Left ventricle myocardium superior (tissue), 1 donor: ENCODE measurements at places on chromosomes 4 and X. TPM values are rescaled to one million over a fixed set of nuclear protein-coding genes. Genes with fewer than 3 reads are reported as not detected.
A peak's percentile ranks its signal among the peaks of the same experiment; 100 is the strongest.

- no peak for DNase-seq
Measured at GRCh38 chr4:184821242-184821641, 4.5 kb downstream of the ACSL1 start.

RPS6KA3 gene
- 35.6 TPM for total RNA-seq

GRCh38 chr4:56611501-56611900, 69.6 kb downstream of the HOPX start:
- DNase-seq = no peak

- no peak for DNase-seq
Measured at GRCh38 chrX:21972721-21973120, 32.2 kb downstream of the SMS start.

DNA sequence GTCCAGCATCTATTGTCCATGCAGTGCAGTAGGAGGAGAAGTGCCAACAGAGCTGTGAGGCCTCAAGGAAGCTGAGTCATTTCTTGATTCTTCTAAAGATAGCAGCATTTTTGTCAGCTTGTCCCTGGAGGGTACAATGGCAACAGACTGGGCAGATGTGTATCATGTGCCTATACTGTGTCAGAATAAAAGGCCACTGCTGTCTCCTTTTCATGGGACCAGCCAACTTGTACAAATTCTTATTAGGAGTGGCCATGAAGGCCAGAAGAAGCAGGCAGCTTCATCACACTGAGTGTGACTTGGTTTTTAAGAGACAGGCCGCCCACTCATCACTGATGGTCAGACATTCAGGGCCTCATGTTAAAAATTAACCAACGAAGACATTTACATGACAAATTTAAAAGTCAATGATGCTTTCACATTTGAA, 185.0 kb upstream of the FAM241A start:
- DNase-seq = no peak

- no peak for DNase-seq
Measured at GRCh38 chr4:123017078-123017477, 94.7 kb upstream of the NUDT6 start.

DNA sequence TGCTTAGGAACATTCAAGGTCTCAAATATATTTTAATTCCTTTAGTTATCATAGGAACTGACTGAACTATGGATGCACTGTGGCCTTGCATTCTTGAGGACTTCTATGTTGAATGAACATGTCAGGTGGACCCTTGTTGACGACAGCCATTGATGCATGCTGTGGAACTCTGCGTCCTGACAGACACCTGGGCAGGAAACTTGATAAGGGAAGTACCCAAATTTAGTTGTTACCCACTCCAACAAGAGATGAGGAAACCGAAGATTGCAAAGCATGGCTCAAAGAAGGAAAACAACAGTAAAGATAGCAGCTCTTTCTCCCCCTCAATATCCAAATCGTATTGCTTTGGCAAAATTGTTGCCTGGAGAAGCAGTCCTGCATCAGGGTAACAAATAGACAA, 540.0 kb upstream of the NR3C2 start:
- DNase-seq = no peak

GRCh38 chr4:33090910-33091309, 2370.7 kb downstream of the PCDH7 start:
- DNase-seq = no peak

SLC9B1 gene
- 0.20 TPM for total RNA-seq

DNA sequence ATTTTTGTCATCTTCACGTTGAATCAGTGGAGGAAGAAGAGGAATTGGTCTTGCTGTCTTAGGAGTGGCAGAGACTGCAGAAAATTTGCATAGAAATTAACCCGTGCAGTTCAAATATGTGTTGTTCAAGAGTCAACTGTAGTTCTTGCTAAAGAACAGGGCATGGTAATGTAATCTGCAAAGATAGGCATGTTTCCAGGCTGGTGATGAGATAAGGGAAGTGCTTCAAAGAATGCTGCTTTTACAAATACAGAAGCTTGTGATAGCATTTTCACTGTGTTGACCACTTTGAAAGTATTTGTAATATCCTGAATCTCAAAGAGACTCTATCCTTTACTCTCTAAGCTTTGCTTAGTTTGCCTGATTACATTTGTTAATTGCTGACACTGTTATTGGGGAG, 60.1 kb downstream of the PRRG1 start:
- DNase-seq = no peak

DNA sequence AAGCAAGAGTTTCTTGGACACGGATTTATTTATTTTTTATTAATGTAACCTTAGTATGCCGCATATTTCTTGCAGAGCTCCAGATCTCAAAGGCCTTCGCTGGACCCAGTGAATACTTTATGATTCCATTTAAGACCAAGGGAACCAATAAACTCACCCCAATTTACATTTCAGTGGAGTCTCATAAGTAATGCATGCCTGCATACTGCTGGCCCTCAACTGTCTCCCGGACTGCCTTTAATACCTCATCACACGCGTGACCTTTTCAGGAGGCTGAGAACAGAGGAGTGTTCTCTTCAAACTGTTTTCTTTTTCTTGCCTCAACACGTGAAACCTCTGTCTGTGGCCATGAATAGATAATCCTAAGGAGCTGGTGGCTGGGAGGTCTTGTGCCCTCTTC, 240.9 kb downstream of the STIM2 start:
- no peak for DNase-seq

MAP7D2 gene
- total RNA-seq = 0.74 TPM

GRCh38 chr4:113815826-113816225, 54.3 kb upstream of the CAMK2D start:
- DNase-seq = no peak

- DNase-seq = peak; percentile 60
Measured at GRCh38 chrX:155263854-155264628, at the start of gene RAB39B. RAB39B (minus strand) TSS chrX:155264491; CDS start chrX:155264288, 203 bp downstream.

DNA sequence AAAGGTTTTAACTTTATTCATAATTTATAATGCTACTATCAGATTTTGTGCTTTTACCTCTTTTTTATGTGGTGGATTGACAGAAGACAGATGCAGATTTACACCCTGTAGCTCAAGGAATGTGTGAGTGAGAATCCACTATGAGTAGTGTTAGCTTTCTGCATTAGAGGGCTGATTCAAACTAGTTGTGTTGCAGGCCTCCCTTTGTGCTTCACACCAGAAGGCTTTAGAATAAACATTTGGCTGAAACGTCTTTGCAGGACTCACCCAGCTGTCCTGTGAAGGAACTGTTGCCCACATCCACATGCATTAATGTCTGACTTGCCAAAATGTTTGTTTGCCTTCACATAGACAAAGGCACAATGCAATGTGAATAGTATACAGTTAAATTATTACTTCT, 127.0 kb downstream of the PCDH7 start:
- DNase-seq = no peak

DNA sequence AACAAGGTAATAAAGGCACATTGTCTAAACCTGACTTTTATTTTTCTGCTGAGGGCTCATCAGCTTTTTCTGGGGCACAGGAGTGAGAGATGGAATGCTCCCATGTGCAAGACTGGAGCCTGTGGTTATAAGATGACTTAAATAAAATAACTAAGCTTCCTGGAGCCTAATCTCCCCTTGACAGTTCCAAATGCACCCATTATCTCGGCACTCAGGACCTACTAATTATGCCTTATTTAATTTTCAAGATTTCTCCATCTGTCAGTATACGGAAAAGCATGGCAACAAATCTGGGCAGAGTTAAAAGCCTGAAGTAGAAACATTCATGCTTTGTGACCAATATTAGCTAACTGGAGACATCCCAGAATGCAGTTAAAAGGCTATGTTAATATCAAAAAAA, 416.7 kb upstream of the TEX13C start:
- no peak for DNase-seq

DNA sequence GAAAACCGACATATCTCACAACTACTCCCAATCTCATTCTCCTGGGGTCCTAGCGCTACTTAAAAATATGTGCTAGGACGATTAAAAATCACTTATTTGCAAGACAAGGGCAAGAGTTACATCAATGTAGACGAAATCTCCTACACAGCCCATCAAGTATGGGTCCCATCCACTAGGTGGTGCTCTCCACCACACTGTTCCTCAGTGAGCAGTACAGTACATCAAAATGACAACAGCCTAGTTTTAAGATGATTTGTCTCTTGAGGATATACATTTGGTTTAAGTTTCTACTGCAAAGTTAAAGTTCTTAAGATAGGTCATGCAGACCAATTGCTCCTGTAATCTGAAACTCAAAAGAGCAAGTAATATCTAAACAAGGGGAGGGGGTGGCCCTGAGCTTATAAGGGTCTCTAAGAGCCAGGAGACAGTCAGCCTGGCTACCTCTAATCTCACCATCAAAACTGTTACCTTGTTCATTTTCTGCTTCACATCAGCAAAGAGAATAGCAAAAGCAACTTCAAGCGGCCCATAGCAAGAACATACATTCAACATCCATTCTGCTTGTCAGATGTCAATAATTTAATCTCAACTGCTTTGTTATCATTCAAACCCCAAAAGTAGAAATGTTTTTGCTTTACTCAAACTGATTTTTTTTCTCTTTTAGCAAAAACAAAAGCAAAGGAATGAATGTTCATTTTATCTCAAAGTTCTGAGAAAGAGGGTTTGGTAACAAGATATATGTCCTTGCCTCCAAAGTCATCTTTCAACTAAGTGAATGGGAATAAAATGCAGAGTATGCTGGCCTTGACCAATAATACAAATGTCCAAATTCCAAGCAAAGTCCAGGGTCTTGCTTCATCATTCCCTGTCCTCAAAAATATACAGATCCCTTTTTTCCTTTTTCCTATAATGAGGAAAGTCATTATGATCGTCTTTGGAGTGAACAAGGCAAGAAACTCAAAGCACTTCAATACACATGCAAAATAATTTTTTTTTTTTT, 53.1 kb downstream of the STX18 start:
- peak; percentile 40 for DNase-seq

MECP2 gene
- total RNA-seq = 35.9 TPM
